ENCODE measurements at places on chromosomes 5 and 9.

GRCh38 chr9:124660341-124660801, 110.7 kb downstream of the NR6A1 start:
- DNase-seq = peak; percentile 37

DNA sequence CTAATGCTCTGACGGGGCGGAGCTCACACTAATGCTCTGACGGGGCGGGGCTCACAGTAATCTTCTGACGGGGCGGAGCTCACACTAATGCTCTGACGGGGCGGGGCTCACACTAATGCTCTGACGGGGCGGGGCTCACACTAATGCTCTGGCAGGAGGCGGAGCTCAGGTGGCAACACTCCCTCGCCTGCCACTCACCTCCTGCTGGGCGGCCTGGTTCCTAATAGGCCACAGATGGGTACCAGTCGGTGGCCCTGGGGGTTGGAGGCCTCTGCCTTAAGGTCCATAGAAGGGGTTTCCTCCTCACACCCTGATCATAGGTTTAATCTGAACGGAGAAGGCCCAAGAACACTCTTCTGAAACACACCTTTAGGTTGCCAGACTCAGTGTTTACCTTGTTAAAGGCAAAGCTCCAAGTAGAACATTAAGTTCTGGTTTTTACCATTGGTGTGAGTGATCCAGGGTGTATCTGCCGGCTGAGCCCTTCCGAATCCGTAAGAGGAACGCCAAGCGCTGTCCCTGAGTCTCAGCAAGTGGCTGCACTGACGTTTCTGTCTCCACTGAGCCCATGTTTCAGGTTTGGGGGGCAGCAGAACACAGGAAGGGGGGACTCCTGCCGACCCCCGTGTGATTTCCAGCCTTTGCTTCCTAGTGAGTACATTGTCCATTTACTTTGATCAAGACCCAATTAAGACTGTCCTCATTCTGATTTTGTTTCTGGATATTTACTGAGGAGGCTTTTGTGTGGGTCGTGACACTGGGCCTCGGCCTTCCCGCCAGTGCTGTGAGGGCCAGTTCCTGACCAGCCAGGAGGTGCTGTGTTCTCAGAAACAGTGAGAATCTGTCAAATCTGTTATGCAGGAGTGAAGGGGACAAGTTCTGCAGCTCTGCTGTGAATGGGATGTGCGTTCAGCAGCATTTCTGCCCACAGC, 24.6 kb upstream of the LRRC14B start:
- DNase-seq = no peak

DNA sequence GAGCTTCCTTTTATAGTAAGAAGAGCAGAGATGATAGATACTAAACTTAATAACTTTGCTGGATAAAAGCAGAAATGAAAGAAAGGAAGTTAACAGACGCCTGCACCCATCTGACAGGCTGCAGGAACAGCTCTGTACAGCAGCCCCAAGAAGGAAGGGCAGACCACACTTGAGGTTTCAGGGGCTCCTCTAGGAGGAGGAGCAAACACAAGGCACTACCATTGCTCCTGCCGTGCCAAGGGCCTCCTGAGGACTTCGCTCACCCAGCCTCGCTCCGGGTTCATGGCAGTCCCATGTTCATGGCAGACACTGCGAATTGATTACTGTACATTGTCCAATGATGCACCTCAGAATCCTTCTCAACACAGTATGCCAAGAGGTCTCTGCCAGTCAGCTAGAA, 85.1 kb downstream of the AMBP start:
- no peak for DNase-seq

DNA sequence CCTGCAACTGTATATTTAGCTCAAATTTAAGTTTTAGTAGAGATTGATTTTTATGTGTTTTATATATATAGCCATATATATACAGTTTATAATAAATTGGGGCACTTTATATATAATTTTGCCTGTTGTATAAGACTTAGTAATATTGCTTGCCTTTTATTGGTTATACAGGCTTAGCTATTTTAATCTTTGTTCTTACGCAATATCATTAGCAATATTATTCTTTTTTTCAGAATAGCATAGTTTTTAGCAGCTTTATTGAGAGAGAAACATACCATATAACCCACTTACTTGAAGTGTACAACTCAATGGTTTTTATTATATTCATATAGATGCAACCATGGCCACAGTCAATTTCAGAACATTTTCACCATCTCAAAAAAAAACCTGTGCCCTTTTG, 28.0 kb downstream of the CDO1 start:
- no peak for DNase-seq

DNA sequence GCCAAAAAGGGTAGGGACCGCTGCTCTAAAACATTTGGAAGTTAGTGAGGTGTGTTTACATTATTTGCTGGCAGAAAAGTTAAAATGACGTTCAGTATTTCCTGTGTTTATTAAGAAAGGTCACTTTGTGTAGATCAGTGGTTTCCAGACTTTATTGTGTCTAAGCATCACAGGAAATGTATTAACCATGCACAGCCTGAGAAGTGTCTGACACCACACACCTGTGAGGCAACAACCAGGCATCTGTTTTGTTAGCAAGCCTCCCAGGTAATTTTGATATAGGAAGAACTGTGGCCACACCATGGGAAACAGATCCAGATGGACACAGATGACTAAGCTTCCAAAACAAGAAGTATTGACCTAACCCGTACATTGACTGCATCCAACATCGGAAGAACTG, 12.0 kb downstream of the TTC1 start:
- no peak for DNase-seq

- no peak for DNase-seq
These were observed 45.8 kb upstream of the SEMA4D start for GRCh38 chr9:89543621-89544278.

DNA sequence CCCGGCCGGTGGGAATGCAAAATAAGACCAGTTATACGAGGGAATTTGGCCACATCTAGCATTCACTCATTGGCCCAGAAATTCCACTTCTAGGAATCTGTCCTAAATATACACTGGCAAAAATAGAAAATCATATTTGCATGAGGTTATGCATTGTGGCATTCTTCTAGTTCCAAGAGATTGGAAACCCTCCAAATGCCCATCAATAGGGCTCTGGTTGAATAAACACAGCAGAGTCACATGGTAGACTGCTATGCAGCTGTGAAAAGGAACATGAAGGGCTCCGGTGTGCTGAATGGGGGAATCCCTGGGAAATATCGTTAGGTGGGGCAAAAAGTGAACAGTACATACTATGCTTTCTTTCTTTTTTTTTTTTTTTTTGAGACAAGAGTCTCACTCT, 36.8 kb downstream of the PTGES start:
- DNase-seq = peak; percentile 21

GRCh38 chr9:38388283-38389223, 3.9 kb upstream of the ALDH1B1 start:
- DNase-seq = no peak

- DNase-seq = no peak
These were observed 12.6 kb downstream of the UNC5A start for GRCh38 chr5:176822793-176823481.

DNA sequence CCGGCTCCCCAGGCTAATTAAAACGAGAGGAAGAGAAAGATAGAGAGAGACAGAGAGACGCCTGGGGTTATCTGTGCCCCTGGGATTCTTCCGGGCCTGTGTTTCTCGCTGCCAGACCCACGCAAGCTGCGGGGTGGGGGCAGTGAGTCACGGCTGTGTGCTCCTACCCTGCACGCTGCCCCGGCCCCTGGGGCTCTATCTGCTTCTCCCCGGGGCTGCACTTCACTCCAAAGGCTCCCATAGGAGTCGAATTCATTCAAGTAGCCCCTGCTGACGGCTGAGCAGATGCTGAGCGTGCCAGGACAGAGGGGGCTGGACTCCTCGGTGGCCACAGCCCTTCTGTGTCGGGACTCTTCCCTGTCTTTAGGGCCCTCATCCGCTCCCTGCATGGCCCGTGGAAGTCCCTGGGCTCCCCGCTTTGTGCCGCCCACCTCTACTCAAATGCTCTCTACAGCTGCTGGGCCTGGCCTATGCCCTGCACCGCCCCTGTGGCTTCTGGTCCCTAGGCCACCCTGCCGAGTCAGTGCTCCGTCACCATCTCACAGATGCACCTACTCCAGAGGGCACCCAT, 22.8 kb downstream of the SARDH start:
- no peak for DNase-seq

GRCh38 chr5:144028058-144028457, 142.4 kb downstream of the YIPF5 start:
- DNase-seq = peak; percentile 47

DNA sequence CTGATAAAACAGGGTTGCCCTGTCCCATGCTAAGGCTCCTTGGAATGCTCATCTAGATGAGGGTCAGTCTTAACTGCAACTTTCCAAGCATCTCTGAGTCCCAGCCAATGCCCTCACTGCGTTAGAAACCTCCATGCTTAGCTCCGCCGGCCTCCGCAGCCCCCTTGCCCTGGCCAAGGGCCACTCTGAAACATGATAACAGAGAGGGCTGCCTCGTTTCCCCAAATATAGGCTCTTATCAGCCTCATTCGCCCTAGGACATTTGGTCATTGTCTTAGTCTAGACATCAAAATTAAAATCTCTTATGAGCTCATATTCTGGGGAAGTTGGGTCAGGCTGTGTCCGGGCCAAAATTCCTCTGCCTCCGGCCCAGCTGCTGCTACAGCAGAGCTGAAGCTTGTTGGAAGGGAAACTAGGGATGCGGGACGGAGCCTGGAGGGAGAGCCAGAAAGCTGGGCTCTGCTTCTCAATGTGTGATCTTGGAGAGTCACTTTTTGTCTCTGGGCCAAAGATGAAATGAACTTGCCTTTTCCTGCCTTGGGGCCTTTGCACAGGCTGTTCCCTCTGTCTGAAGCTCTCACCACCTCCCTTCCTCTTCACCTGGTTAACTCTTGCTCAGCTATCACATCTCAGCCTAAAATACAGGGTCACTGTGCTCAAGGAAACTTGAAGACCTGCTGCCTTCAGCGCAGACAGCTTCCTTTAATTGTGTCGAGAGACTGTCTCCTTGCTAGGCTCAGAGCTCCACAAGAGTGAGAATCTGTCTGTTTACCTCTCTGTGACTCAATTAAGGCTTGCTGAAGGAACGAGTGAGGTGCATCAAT, 191.3 kb downstream of the RGS3 start:
- peak; percentile 45 for DNase-seq

GRCh38 chr5:132008163-132008473, 3.3 kb downstream of the ACSL6 start:
- DNase-seq = no peak

DNA sequence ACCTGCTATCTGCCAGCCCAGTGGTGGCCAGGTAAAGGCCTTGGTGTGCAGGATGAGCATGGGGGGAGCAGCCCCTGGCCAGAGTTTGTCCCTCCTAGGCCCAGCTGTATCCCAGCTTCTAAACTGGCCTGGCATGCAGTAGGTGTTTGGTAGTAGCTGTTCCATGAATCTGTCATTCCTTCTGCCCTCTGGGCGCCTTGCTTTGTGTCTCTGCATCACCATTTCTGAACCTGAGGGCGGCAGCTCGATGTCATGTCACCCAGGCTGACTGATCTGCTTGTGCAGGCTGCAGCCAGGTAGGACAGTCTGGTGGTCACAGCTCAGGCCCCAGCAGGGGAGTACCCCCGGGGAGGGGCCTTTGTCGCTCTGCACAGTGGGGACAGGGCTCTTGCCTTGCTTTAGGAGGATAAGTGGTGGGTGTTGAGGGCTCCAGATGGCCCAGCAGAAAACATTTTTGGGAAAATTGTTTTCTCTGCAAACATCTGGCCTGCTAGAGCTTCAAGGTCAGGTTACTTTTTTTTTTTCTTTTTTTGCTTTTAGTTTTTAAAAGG, 4.6 kb upstream of the SUSD3 start:
- DNase-seq = no peak

GRCh38 chr9:135670721-135671590, 7.8 kb downstream of the LCN9 start:
- DNase-seq = no peak

GRCh38 chr5:120938604-120939003, 474.5 kb downstream of the PRR16 start:
- DNase-seq = no peak

- no peak for DNase-seq
These were observed 19.1 kb downstream of the CREBRF start for GRCh38 chr5:173075137-173075843.

- no peak for DNase-seq
These were observed 20.7 kb upstream of the ZNF782 start for GRCh38 chr9:96874947-96875460.

DNA sequence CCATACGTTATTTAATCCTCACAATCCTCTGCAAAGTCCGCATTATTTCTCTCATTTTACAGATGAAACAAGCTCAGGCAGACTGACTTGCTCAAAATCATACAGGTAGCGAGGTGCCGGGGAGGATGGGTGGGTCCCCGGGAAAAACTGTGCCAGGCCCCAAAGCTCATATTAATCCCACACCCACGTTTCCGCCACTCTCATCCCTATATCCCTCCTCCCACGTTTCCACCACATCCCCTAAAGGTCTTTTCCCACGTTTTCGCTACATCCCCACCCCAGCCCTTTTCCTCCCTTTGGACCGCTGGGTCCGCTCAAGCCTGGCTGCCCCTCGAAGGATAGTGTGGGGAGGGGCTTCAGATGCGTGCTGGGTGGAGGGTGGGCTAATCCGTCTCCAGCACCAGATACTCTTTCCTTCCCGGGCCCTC, 434 bp upstream of the FSD1L start:
- no peak for DNase-seq

DNA sequence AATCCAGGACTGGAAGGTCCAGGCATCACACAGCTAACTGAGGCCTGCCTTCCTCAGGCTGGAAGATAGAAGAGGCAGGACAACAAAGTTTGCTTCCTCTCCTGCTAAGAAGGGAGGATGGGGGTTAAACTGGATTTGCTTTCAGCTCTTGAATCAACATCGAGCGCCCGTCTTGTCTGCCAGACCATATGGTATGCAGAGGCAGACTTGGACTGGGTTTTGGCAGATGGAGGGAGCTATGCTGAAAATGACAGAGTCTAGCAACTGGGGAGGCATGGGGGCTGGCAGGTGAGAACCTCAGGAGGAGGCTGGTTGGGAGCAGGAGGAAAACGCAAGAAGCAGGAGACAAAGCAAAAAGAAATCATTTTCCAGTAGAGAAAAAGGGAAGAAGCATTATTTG, 289.5 kb upstream of the IL12B start:
- no peak for DNase-seq

All from AG08395 (cell line).